ENCODE measurements at places on chromosomes 1 and 21.
A peak's percentile ranks its signal among the peaks of the same experiment; 100 is the strongest.

DNA sequence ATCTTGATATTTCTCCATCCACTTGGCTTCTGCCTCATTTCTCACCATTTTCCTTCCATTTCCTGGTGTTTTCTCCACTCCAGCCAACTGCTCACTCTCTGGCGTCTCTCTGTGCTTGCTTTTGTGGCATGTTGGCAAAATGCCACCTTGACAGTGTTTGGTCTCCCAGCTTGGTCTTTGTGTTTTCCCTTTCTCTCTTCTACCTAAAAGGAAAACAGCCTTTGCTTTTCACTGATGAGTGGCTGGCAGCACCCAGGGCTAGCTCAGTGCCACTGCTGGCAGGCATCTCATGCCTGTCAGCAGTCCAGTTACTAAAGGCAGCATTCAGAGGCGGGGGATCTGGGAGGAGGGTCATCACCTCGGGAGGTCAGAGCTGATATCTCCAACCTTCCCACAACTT is 55.3 kb upstream of the DSCAM start:
- DNase-seq = peak; percentile 32

DNA sequence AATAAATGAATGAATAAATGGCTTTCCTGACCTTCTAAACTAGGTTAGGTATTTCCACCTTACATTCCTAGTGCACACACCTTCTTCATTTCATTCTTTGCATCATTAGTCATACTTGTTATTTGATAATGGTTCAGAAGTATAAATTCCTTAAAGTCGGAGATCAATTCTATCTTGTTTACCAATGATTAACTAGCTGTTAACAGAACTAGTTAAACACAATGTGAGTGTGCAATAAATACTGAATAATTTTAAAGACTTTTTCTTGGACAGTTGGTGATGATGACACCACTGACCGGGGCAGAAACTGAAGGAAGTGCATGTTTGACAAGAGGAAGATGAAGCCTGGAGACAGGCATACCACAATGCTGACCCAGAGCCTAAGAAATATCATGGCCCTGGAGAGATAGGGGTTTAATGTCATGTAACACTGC is 207.1 kb upstream of the DEPDC1 start:
- DNase-seq = no peak

- no peak for DNase-seq
These were observed 111.4 kb upstream of the ARTN start for GRCh38 chr1:43822040-43822690.

GRCh38 chr1:39047374-39048229 is 21.5 kb downstream of the NDUFS5 start:
- no peak for DNase-seq

GRCh38 chr1:100750005-100750885 is 30.7 kb downstream of the VCAM1 start:
- no peak for DNase-seq

DNA sequence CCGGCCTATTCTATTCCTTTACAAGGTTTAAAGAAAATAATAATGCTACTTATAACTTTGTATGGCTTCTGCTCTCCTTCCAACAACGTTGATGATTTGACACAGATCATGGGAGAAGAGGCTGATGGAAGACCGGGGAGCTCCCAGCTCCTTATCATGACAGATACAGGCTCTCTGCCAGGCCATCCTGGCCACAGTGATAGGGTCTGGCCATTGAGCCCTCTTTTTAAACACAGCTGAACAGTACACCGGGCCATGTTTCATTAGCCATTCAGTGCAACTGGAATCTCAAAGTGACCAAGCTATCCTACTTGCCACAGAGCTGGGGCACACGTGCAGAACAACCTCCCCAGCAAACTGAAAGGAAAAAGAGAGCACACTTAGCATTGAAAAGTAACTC is 34.9 kb downstream of the DNAJC11 start:
- DNase-seq = no peak

DNA sequence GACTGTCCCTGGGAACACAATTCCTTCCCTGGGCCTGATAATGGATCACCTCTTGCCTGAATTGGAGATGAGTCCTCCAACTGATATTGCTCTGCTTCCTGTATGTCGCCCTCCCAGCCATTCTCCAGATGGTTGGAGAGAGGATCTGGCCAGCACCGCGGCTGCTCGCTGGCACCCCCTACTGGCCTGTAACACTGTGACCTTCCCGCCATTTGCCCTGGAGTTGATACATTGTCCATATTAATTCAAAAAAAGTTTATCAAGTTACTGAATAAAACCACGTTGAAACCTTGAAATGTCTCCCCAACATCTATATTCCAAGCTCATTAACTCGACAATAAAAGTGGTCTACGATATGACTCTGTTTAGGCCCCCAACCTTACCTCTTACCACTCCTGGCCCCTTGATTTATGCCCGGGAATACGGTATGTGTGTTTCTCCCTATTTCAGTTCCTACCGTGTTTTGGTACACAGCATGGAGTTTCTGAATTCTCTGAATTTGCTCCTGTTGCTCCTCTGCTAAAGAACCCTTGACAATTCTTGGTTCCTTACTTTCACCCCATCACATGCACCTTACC is 241.8 kb upstream of the KIAA0040 start:
- DNase-seq = no peak

DNA sequence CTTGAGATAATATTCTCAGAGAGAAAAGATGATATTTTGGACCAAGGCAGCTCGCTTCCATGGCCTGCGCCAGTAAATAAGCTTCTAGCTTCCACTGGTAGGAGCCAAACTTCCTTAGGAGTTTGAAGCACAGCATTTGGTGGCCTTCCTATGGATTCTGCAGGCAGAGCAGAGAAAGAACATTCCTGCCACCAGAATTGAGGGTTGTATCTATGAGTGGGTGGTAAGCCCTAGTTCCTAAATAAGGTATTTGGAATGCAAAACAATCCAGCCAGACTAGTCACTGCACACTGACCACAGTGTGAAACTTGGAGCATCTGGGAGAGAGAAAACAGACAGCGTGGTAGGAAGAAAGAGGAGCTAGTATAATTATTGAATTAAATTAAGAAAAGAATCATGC is 54.1 kb upstream of the BCAR3 start:
- no peak for DNase-seq

DNA sequence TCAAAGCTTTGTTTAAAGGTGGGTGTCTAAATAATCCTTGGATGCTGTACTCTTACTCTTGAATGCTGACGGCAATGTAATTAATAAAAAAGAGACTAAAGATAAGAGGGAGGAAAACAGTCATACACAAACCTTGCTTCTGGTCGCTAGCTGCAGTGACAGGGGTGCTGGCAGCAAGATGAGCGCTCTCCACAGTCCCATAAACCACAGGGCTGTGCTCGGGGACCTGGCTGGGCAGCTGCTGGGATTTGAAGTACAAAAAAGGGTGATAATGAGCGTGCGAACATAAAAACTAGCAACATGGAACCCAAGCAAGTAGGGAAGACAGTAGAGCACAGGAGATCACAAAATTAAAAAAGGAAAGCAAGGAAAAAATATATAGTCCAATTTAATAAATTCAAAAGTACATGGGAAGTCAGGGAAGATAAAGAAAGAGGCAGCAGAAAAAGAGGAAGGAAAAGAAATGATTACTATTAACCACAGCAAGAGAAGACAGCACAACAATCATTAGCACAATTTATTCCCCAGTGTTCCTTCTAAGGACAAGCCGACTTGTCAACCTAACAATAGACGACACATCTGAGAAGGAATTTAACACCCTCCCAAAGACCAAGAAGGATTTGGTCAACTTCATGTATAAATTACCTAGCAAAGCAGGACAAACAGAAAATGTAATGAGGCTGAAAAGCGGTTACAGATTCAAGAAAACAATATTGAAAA is 162.9 kb upstream of the HP1BP3 start:
- DNase-seq = no peak

DNA sequence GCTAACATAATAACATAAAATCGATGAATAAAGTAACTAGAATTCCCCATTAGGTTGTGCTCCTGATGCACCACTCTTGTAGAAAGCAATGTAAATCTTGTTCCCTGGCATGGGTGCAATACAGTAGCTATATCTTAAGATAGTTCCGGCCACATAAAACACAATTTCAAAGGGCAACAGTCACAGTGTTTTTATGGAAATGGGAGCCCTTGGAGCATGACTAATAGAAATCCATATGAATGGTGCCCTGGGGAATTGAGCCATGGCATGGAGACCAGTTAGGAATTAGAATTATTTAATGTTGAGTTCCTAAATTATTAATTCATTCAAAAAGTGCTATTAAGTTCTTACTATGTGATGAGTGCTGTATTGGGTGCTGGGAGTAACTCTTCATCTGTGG is 118.7 kb downstream of the KCNK2 start:
- no peak for DNase-seq

GRCh38 chr1:8121261-8122159 is 95.4 kb upstream of the ERRFI1 start:
- DNase-seq = no peak

GRCh38 chr1:17632541-17633184 is 93.2 kb downstream of the ARHGEF10L start:
- DNase-seq = no peak

DNA sequence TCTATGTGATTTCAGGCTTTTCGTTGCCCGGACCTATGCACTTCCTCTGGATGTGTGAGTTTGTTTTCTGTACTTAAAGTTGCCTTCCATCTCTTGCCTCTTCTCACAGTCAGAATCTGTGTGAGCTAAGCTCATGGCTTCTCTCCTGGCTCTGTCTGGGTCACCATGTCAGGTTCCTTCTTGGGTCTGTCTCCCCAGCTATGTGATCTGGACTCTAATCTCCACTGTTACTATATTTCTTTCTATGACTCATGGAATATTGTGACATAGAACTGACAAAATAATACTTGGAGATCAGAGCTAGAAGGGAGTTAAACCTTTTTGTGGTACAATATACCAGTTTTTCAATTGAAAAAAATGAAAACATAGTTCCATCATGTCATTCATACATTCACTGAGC is 172.7 kb upstream of the FGGY start:
- DNase-seq = no peak

All from head of caudate nucleus (tissue), 42 donors.